Left cardiac atrium (tissue), 4 donors: ENCODE measurements at places on chromosomes 1 and 21. TPM values are rescaled to one million over a fixed set of nuclear protein-coding genes. Genes with fewer than 3 reads are reported as not detected.
A peak's percentile ranks its signal among the peaks of the same experiment; 100 is the strongest.

Gene SIKE1
- total RNA-seq: 34.9 TPM

Gene ZNF678
- total RNA-seq: 3.9 TPM

Gene YIPF1
- total RNA-seq: 15.2 TPM

DNA sequence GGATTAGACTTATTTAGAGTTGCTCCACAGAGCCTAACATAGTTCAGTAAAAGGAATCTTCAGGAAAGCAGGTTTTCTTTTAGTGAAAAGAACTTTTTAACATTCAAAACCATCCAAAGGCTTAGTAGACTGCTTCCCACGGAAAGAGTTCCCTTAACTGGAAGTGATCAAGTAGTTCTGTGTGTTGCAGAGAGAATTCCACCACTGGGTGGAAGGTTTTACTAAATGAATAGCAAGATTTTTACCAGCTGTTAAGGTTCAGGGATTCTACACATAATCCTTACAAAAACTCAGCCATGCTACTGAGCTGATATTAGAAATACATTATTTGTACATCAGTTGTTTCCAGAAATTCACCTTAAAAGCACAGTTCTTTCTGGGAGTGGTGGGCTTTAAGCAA lies 119.7 kb downstream of the GDAP2 start:
- DNase-seq: no peak

DNA sequence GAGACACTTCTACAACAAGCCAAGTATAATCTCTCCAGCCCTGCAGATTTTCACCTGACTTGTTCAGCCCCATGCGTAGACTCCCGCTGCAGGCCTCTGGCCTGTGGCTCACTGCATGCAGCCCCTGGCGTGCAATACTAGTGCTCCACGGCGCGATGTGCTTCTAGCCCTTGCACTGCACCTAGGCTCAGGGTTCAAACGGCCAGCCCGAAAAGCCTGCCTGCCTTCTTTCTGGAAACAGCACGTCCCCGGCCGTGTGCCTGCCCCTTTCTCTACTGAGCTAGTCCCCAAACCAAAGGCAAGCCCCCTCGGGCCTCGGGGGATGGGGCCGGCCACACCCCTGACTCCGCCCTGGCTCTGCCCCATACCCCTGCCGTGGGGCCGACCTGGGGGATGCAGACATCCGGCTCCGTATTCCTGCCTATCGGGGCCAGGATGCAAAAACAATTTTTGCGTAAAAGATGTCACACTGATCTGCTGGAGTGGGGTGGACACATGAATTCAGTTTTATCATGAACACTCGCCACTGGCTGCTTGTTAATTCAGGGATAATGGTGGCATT lies 26.3 kb upstream of the TRAPPC10 start:
- DNase-seq: no peak

- DNase-seq: no peak
Observed at GRCh38 chr1:101158424-101158823, 78.4 kb upstream of the S1PR1 start.

DNA sequence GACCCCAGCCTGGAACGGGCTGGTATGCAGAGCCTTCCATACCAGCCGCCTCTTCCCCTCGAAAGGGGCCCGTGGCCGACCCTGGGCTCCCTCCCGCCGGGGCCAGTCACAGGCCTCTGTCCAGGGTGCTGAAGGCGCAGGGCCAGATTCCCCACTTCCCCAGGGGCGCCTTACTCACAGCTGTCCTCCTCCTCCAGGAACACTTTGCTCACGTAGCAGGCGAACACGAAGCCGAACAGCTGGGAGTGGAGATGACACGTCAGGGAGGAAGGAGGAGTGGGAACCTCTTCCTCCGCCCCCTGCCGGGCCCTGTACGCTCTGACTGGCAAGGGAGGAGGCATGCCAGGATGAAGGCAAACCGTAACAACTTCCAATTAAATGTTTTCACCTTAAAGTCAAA lies 57.3 kb downstream of the NKAIN1 start:
- peak; percentile 81 for DNase-seq

DNA sequence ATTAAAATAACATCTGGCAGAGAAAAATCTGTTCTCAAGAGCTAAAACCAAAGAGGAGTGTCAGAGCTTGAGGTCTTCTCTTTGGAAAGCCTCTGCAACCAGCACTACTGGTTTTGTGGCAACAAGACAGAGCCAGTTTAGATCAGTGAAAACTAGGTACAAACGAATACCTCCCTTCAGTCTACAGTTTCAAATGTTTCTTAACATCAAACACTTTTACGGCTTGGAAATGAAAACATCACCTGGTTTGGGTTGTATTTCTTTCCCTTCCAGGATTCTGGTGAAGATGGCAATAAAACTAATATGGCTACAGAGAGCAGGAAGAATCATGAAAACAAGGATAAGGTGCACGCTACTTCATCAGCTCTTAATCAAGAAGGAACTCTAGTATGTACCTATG lies 339.4 kb upstream of the ESRRG start:
- DNase-seq: no peak

DNA sequence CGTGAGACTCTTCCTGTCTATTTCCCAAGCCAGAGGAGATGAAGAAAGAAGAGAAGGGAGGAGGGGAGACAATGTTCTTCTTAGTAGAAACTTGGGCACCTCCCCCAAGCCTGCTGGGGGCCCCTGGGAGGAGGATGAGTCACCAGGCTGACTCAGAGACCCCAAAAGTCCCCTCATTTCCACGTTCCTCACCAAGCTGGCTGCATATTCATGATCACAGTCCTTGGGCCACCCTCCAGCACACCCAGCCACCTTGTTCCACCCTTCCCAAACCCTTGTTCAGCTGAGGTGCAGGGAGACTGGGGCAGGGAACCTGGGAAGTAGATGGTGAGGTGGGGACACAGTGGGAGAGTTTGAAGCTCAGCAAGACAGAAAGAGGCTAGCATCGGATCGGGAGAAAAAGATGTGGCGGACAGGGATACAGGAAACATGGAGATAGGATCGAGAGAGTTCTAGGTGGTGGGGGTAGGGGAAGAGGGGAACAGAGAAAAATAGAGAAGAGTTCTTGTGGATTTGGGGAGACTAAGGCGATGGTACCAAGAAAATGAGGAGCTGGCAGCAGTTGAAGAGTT lies 712 bp downstream of the RAB13 start:
- DNase-seq: peak; percentile 67

- DNase-seq: no peak
Observed at GRCh38 chr1:113147073-113147625, 74.2 kb downstream of the LRIG2 start.

GRCh38 chr1:6691507-6691906 lies 10.1 kb downstream of the DNAJC11 start:
- no peak for DNase-seq
